ENCODE measurements at places on chromosomes 3 and 15. TPM values are rescaled to one million over a fixed set of nuclear protein-coding genes. Genes with fewer than 3 reads are reported as not detected.

DNA sequence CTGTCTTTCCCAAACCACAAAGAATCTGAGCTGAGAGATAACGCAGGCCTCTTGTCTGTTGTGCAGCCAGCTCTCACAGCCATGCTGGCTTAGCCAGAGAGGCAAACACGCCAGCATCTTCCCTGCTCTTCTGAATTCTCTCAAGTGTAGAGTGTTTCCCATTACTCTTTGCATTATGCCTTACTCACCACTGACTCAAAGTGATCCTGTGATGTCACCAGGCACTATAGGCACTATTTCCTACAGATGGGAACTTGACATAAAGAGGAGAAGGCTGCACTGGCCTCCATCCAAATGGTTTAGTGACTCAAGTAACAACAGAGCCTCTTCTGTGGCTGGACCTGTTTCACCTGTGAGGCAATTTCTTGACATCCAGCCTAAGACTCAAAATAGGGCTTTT lies 44.4 kb downstream of the PDZRN3 start:
- H3K4me3 ChIP-seq, result no peak overlapping the region
- DNase-seq, result no peak
- H3K36me3 ChIP-seq, result no peaks in the 10 kb centered on the region
- no peak overlapping the region for H3K27ac ChIP-seq

- no peak overlapping the region for H3K4me3 ChIP-seq
- DNase-seq, result no peak
- H3K36me3 ChIP-seq, result no peaks in the 10 kb centered on the region
- H3K27ac ChIP-seq, result no peak overlapping the region
- H3K4me1 ChIP-seq, result no peaks in the 10 kb centered on the region
Measured at GRCh38 chr3:85603378-85603777, 644.6 kb downstream of the CADM2 start.

GRCh38 chr15:54640873-54641272 lies 555.9 kb downstream of the RSL24D1 start:
- no peaks in the 10 kb centered on the region for H3K4me1 ChIP-seq
- DNase-seq, result no peak
- H3K27ac ChIP-seq, result no peak overlapping the region
- no peak overlapping the region for H3K4me3 ChIP-seq
- H3K36me3 ChIP-seq, result no peaks in the 10 kb centered on the region
- no peaks in the 10 kb centered on the region for H3K27me3 ChIP-seq

DNA sequence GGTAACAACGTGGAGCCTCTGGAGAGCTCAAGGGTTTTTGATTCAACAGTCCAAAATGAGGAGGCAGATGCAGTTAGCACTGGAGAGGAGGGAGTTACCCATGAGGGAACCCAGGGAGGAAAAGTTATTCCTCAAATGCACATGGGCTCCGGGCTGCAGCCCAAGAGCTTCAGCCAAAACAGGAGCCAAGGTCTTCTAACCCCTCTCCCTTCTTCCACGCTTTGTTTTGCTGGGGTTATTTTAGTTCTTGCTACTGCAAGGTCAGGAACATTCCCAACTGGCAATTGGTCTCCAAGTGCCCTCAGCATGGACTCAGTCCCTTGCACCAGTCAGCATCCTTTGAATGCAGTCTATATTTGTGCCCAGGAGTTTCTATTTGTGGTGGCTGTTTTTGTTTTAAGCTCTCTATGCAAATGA lies 90.0 kb downstream of the TGFBR2 start:
- peaks cover 6% of the 10 kb centered on the region for H3K4me1 ChIP-seq
- H3K27ac ChIP-seq, result no peak overlapping the region
- no peaks in the 10 kb centered on the region for H3K27me3 ChIP-seq
- no peak overlapping the region for H3K4me3 ChIP-seq
- H3K36me3 ChIP-seq, result peaks cover 12% of the 10 kb centered on the region

GRCh38 chr3:58874248-58874741 lies 175.5 kb downstream of the CFAP20DC start:
- no peaks in the 10 kb centered on the region for H3K27me3 ChIP-seq
- no peak overlapping the region for H3K4me3 ChIP-seq
- no peaks in the 10 kb centered on the region for H3K4me1 ChIP-seq
- no peak overlapping the region for H3K27ac ChIP-seq
- DNase-seq, result no peak
- H3K36me3 ChIP-seq, result no peaks in the 10 kb centered on the region

- peaks cover 10% of the 10 kb centered on the region for H3K27me3 ChIP-seq
- peak overlapping the region; percentile 86 for H3K4me3 ChIP-seq
- H3K36me3 ChIP-seq, result no peaks in the 10 kb centered on the region
- H3K27ac ChIP-seq, result no peak overlapping the region
Measured at GRCh38 chr3:16886303-16886683, 1.5 kb downstream of the PLCL2 start.

- no peaks in the 10 kb centered on the region for H3K27me3 ChIP-seq
- no peak overlapping the region for H3K4me3 ChIP-seq
- peaks cover 6% of the 10 kb centered on the region for H3K4me1 ChIP-seq
- no peaks in the 10 kb centered on the region for H3K36me3 ChIP-seq
- DNase-seq, result no peak
Measured at GRCh38 chr3:197309528-197310361, 11.3 kb upstream of the DLG1 start.

DNA sequence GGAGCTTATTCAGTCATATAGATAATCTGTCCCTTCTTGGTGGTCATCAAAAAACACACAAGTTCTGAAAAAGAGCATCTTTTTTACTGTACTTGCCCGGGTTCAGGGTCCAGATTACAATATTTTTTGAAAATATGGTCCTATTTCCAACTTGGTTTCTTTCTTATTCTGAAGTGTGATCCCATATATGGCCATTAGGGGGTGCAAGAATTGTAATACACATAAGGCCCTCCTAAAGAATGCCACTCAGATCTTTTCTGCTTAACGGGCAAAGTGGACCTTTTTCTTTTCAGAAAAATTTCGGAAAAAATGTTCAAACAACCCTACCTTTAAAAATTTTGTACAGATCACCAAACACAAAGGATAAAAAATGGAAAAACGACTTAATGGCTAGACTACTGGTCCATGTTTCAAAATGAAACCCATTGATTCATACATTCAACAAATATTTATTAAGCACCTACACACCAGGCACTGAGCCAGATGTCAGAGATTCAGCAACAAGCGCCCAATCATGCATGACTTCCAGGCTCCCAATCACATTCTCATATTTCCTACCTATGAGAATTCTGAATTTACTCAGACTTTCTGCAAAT lies 102.0 kb upstream of the MYRIP start:
- no peak overlapping the region for H3K4me3 ChIP-seq
- H3K27ac ChIP-seq, result no peak overlapping the region
- H3K27me3 ChIP-seq, result no peaks in the 10 kb centered on the region
- no peaks in the 10 kb centered on the region for H3K36me3 ChIP-seq

GRCh38 chr15:30043211-30043655 lies 39.5 kb upstream of the GOLGA8J start:
- H3K4me1 ChIP-seq, result no peaks in the 10 kb centered on the region
- H3K4me3 ChIP-seq, result no peak overlapping the region
- H3K27ac ChIP-seq, result no peak overlapping the region

GRCh38 chr15:77532846-77533245 lies 99.9 kb downstream of the LINGO1 start:
- no peak for DNase-seq
- no peaks in the 10 kb centered on the region for H3K36me3 ChIP-seq
- H3K4me3 ChIP-seq, result no peak overlapping the region
- no peaks in the 10 kb centered on the region for H3K27me3 ChIP-seq
- H3K27ac ChIP-seq, result no peak overlapping the region

DNA sequence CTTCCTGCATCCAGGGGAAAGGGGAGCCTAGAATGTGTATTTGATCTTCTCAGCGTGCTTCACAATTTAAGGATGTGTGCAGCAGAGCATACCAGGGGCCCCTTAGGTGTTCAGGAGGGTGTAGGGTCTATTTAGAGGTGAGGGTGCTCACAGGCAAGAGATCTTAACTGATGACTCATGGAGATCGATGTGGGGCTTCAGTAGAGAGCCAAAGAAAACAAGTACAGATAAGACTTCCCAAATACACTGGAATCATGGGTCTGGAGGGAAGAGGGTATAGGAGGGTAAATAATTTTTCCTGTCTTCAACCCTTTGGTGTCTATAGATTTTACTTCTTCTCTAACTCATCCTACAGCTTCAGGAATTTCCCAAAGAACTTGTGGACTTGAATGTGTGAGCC lies 170.2 kb upstream of the LRRC3B start:
- H3K27me3 ChIP-seq, result no peaks in the 10 kb centered on the region
- no peaks in the 10 kb centered on the region for H3K36me3 ChIP-seq
- H3K4me3 ChIP-seq, result no peak overlapping the region
- H3K4me1 ChIP-seq, result no peaks in the 10 kb centered on the region
- no peak overlapping the region for H3K27ac ChIP-seq

DNA sequence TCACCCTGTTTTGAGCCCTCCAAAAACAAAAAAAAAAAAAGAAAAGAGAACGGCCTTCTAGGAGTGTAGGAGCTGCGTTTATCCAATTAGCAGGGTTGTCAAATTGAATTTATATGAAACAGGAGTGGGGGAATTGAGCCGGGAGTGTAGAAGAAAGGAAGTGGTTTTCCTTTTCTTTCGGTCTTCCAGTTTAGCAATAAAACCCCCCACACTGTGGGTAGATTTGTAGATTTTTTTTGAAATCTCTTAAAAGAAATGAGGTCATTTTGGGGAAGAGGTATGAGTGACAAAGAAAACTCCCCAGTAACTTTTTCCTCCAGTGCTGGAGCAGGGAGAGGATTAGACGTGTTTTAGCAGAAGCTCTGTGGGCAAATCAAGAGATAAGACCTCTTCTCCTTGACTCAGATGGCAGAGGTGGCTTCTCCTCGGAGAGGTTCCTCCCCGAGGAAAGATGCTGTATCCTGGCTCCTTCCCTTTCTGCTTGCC lies 30.8 kb downstream of the BOC start:
- peak; percentile 19 for DNase-seq
- no peaks in the 10 kb centered on the region for H3K27me3 ChIP-seq
- H3K4me1 ChIP-seq, result peaks cover 13% of the 10 kb centered on the region
- no peak overlapping the region for H3K27ac ChIP-seq

DNA sequence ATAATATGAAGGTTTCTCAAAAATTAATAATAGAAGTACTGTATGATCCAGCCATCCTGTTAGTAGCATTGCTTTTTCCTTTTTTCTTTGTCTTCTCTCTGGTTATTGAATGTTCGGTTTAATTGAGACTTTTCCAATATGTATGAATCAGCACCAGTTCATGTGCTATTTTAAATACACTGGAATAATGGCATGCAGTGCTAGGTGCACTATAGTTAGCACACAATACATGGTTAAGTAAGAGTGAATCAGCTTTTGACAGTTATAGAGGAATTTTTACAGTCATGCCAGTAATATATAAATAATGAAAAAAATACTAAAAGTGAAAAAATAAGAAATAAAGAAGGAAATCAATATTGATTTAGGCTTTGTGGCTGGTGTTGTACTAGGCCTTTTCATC lies 113.8 kb upstream of the STRIT1 start:
- no peaks in the 10 kb centered on the region for H3K36me3 ChIP-seq
- DNase-seq, result no peak
- H3K4me1 ChIP-seq, result no peaks in the 10 kb centered on the region

- no peak overlapping the region for H3K4me3 ChIP-seq
- DNase-seq, result peak; percentile 83
- H3K27ac ChIP-seq, result no peak overlapping the region
- no peaks in the 10 kb centered on the region for H3K36me3 ChIP-seq
Measured at GRCh38 chr3:38834110-38834509, 18.1 kb upstream of the SCN10A start.

DNA sequence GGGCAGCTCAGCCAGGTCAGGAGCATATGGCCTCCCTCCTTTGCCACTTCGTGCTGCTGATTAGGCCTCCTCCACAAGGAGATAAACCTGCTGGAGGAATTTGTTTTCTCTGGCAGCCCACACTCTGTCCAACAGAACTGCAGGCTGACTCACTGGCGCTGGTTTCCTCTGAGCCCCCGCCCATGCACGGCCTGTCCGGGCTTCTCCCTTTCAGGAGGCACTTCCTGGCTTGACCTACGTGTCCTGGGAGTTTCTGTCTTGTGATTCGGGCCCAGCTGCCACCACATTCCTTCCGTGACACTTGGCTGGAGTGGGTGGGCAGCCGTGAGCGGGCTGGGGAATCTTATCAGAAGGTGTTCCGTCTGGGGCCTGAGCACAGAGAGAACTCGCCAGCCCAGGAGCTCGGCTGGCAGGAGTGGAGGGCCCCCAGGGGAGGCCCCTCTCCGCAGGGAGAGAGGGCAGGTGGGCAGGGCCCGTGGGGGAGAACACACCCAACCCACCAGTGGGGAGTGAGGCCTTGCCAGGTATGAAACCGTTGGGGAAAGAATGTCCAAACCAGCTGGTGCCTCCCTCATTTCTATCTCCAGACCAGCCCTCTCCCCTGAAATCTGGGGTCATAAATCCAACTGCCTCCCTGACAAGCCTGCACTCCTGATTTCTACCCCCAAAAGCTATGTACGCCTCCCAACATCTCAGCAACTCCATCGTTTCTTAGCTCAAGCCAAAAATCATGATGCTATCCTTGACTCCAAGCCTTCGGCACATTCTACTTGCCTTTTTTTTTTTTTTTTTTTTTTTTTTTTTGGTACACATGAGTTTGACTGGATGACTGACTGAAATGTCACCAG lies 110.6 kb upstream of the MEF2A start:
- H3K27ac ChIP-seq, result no peak overlapping the region
- H3K36me3 ChIP-seq, result no peaks in the 10 kb centered on the region
- H3K27me3 ChIP-seq, result no peaks in the 10 kb centered on the region
- DNase-seq, result no peak
- H3K4me1 ChIP-seq, result no peaks in the 10 kb centered on the region

DNA sequence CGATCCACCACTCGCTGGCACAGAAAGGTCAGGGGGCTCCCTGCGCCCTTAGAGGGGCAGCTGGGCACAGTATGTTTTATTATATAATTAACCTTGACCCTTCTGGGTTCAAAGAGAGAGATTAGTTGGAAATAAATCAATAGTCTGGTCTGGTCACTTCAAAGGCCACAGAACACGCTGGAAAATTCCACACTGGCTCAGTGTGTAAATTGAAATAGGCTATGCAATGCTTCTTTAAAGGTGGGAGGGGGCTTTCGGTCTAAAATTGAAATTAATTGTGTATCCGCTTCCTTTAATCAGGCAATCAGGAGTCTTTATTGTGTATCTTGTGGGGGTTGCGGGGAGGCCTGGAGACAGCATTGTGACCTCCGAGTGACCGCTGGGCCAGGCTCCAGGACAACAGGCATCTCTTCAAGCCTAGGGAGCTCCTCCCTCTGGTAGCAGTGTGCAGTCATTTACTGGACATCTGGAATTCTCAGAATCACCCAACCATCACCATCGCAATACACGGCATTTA lies 8.0 kb downstream of the RNU5B-1 start:
- H3K36me3 ChIP-seq, result no peaks in the 10 kb centered on the region
- no peaks in the 10 kb centered on the region for H3K27me3 ChIP-seq
- H3K4me1 ChIP-seq, result no peaks in the 10 kb centered on the region
- DNase-seq, result no peak

Gene SAMMSON
- not detected for total RNA-seq

Gene ISLR2
- total RNA-seq, result 0.09 TPM

Gene FAM219B
- 60.3 TPM for total RNA-seq

Gene C3orf85
- total RNA-seq, result not detected

Gene ADIPOQ
- not detected for total RNA-seq

Gene PCBP4
- total RNA-seq, result 20.9 TPM

Gene IL17RE
- 2.1 TPM for total RNA-seq

Measured in H9 (cell line).